HFFc6 (cell line): ENCODE measurements at places on chromosomes 11 and 22.

DNA sequence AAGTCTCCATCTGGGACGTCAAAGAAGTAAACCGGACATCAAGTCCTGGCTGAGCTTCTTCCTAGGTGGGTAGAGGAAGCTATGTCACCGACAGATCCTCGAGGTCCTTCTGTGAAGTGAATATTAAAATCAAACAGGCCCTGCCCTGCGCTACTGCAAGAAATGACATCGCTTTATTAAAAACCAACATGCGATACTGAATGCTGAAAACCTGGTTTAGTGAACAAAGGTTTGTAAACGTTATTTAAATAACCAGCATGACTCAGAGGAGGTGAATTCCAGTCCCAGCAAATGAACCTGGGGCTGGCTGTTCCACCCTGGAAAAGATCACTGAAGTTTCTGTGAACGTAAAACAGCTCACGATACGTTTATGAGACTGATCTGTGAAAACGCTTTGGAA is 645 bp downstream of the RTCB start:
- peak overlapping the region; percentile 98 for H3K4me3 ChIP-seq

GRCh38 chr11:100970283-100971164 is 159.1 kb downstream of the PGR start:
- H3K4me3 ChIP-seq, result no peak overlapping the region
- no peak for DNase-seq
- no peak overlapping the region for H3K27ac ChIP-seq
- H3K36me3 ChIP-seq, result no peaks in the 10 kb centered on the region
- H3K27me3 ChIP-seq, result no peaks in the 10 kb centered on the region

GRCh38 chr22:46537225-46537945 is at the start of gene CELSR1:
TSS of gene CELSR1 (minus strand) at chr22:46537620. CDS start at chr22:46537170, 450 bp downstream.
- H3K36me3 ChIP-seq, result peaks cover 5% of the 10 kb centered on the region; the same call in 1 of the 2 replicates
- DNase-seq, result no peak
- H3K27ac ChIP-seq, result peak within 1 kb of the TSS; percentile 47; the same call in 1 of the 2 replicates
- H3K4me1 ChIP-seq, result peaks cover 20% of the 10 kb centered on the region
- H3K4me3 ChIP-seq, result peak within 1 kb of the TSS; percentile 88

DNA sequence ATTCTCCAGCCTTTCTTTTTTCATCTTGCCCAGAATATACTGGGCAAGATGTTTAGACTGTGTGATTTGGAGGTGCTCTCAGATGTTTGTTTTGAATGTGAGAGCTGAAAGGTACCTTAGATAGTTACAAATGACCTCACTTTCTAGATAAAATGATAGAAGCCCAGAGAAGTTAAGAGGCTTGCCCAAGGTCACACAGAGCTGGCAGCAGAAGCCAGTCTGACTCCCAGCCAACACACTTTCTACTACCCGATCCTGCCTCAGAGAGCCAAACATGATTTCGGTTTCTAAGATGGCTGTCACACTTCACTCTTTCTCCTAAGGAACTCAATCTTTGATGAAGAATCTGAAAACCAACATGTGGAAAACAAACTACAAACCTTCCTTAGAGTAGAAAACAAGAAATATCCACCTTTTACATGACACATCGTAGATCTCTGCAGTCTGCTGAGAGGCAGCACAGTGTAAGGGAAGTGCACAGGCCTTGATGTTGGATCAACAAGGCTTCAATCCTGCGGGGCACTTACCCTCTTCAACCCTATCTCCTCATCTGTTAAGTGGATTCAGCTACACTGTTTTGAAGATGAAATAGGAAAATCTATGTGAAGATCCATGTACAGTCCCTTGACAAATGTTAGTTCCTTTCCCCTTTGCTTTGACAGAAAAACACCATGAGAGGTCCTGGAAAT is 58.6 kb downstream of the SYTL2 start:
- H3K27ac ChIP-seq, result no peak overlapping the region
- H3K27me3 ChIP-seq, result no peaks in the 10 kb centered on the region; the same call in 1 of the 2 replicates
- no peak for DNase-seq

DNA sequence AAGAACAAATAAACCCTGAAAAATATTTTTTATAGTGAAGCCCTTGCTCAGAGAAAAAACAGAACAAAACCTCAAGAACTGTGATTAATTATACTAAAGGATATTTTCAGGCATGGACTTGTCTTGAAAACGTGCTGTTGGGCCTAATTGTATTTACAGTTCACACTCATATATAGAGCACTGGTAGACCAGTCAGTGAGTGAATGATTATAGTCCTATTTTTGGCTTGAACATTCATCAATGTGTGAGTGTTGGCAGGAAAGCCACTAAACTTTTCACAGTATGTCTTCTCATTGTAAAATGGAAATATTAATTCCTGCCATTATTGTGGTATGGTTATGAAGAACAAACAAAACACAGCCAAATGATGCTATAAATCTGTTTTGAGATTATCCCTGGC is 462.8 kb downstream of the KCNA4 start:
- no peak overlapping the region for H3K27ac ChIP-seq
- H3K36me3 ChIP-seq, result no peaks in the 10 kb centered on the region
- H3K4me3 ChIP-seq, result no peak overlapping the region
- no peaks in the 10 kb centered on the region for H3K27me3 ChIP-seq

- H3K36me3 ChIP-seq, result no peaks in the 10 kb centered on the region; the same call in 1 of the 2 replicates
- DNase-seq, result no peak
- H3K27ac ChIP-seq, result peak overlapping the region; percentile 91
Measured at GRCh38 chr11:4607096-4607495, 935 bp downstream of the TRIM68 start.

DNA sequence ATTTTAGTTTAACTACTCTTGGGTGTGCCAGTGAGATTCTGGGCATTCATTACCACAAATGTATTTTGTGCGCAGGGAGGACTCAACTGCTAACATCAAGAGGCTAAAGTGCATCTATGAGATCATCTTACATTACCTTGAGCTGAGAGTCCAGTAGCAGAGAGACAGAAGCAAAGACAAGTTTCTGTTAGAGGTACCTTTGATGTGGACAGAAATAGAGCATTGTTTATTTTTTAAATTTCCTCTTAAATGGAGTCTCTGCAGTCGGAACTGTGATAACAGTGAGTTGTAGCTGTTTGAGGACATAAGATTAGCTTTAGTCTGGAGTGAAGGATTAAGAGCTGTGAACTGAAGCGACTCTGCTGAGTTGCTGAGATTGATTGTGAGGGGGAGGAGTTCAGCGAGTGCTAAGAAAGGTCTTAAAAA is 297.0 kb downstream of the CADM1 start:
- no peaks in the 10 kb centered on the region; the same call in 1 of the 2 replicates for H3K36me3 ChIP-seq
- no peaks in the 10 kb centered on the region for H3K27me3 ChIP-seq
- DNase-seq, result no peak
- H3K27ac ChIP-seq, result no peak overlapping the region
- no peaks in the 10 kb centered on the region for H3K4me1 ChIP-seq
- no peak overlapping the region for H3K4me3 ChIP-seq

GRCh38 chr11:2812371-2812991 is 73.1 kb downstream of the CDKN1C start:
- peaks cover 37% of the 10 kb centered on the region for H3K27me3 ChIP-seq
- peaks cover 5% of the 10 kb centered on the region; the same call in 1 of the 2 replicates for H3K36me3 ChIP-seq
- H3K4me1 ChIP-seq, result peaks cover 6% of the 10 kb centered on the region
- DNase-seq, result no peak

DNA sequence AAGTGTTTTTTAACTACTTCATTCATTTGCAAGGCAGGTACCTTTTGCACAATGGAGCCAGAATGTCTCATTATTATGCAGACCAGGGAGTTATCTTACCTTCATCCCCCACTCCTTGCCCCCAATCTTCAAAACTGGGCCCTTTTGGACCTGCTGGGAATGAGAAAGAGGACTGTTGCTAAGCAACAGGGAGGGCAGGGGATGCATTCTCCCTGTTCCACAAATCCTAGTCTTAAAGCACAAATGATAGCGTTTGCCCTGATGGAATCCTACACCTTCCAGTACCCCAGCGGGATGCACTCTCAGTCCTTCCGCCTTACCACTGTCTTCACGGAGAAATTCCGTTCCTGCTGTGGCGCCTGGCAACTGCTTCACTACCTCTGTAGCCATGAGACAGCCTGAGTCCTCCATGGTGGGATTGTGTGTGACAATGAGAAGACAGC is 4.1 kb upstream of the KCNJ1 start:
- peaks cover under 1% of the 10 kb centered on the region for H3K4me1 ChIP-seq
- no peak overlapping the region for H3K4me3 ChIP-seq
- no peaks in the 10 kb centered on the region for H3K36me3 ChIP-seq
- H3K27ac ChIP-seq, result no peak overlapping the region
- H3K27me3 ChIP-seq, result peaks cover 30% of the 10 kb centered on the region

GRCh38 chr11:9753021-9753420 is 89.1 kb downstream of the SWAP70 start:
- H3K4me3 ChIP-seq, result peak overlapping the region; percentile 78
- DNase-seq, result peak; percentile 68
- peak overlapping the region; percentile 96 for H3K27ac ChIP-seq
- peaks cover 86% of the 10 kb centered on the region for H3K4me1 ChIP-seq

- peak overlapping the region; percentile 86 for H3K27ac ChIP-seq
- no peaks in the 10 kb centered on the region for H3K36me3 ChIP-seq
- H3K4me1 ChIP-seq, result peaks cover 20% of the 10 kb centered on the region
- H3K27me3 ChIP-seq, result no peaks in the 10 kb centered on the region; the same call in none of the 2 replicates
- H3K4me3 ChIP-seq, result peak overlapping the region; percentile 51
Measured at GRCh38 chr22:45246060-45246985, 5.6 kb upstream of the KIAA0930 start.

DNA sequence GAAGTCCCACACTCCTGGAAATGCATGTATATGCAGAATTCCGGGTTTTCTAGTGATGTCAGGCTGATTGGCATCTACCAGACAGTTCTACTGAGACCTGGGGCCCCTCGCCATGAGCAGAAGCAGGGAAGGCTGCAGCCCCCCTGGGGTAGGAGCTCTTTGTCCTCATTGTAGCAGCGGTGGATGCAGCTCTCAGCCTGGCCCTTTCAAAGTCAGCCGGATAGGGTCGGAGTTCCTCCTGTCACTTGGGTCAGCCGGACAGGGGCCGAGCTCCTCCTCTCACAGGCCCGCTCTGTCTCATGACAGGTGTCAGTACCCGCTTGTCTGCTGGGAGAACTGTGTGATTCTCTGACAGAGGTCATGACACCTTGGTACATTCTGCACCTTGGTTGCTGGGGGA is 30.0 kb downstream of the MRGPRD start:
- DNase-seq, result no peak
- H3K27me3 ChIP-seq, result peaks cover 5% of the 10 kb centered on the region
- H3K4me1 ChIP-seq, result peaks cover 27% of the 10 kb centered on the region
- H3K27ac ChIP-seq, result no peak overlapping the region
- no peaks in the 10 kb centered on the region for H3K36me3 ChIP-seq

GRCh38 chr11:100635194-100635593 is 51.9 kb upstream of the ARHGAP42 start:
- no peak for DNase-seq
- peaks cover 23% of the 10 kb centered on the region for H3K4me1 ChIP-seq
- no peak overlapping the region for H3K4me3 ChIP-seq
- no peak overlapping the region for H3K27ac ChIP-seq

GRCh38 chr11:14386895-14387480 is 28.0 kb upstream of the RRAS2 start:
- H3K27me3 ChIP-seq, result no peaks in the 10 kb centered on the region; the same call in none of the 2 replicates
- H3K27ac ChIP-seq, result peak overlapping the region; percentile 52
- H3K36me3 ChIP-seq, result no peaks in the 10 kb centered on the region
- H3K4me1 ChIP-seq, result peaks cover 37% of the 10 kb centered on the region

DNA sequence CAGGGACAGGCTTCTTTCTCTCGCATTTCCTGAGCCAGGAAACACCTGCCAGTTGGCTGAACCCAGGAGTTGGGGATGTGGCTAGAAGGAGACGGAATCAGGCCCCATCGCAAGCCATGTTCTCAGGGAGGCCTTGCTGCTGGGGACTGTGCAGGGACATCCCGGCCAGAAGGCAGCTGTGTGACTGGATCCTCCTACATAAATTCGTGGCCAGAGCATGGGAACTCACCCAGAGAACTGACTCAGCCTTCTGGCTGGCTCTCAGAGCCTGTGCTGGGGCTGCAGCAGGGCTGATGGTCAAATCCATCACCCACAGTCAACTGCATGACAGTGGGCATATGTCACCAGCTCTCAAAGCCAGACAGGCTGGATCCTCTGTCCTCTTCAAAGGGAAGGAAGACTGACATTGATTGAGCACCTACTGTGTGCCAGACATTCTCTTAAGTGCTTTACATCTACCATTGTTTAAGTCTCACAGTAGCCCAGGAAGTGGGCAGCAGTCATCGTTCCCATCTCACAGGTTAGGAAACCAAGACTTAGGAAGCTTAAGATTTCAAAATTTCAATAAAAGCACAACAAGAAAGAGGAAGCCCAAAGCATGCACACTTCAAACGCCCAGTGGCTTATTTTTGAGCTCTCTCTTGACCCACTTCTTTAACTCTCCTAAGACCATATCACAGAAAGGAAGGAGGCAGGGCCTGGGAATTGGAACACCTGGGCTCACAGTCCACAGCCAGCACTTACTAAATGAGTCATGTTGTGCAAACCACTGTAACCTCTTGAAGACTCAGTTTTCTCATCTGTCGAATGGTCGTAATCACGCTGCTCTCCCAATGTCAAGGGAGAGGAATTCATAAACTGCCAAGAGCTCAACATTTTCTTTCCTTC is 30.9 kb upstream of the CACNG2 start:
- no peak overlapping the region; the same call in 1 of the 2 replicates for H3K27ac ChIP-seq
- H3K4me3 ChIP-seq, result no peak overlapping the region
- peak; percentile 48 for DNase-seq
- H3K27me3 ChIP-seq, result peaks cover 37% of the 10 kb centered on the region
- H3K4me1 ChIP-seq, result 0 out of 2 replicates have a peak, but pooled peaks cover 5% of the 10 kb centered on the region
